Mammary epithelial cell (primary cell): ENCODE measurements at places on chromosomes 3 and 15.

GRCh38 chr15:70382009-70382749 lies 284.5 kb upstream of the TLE3 start:
- no peak for DNase-seq

DNA sequence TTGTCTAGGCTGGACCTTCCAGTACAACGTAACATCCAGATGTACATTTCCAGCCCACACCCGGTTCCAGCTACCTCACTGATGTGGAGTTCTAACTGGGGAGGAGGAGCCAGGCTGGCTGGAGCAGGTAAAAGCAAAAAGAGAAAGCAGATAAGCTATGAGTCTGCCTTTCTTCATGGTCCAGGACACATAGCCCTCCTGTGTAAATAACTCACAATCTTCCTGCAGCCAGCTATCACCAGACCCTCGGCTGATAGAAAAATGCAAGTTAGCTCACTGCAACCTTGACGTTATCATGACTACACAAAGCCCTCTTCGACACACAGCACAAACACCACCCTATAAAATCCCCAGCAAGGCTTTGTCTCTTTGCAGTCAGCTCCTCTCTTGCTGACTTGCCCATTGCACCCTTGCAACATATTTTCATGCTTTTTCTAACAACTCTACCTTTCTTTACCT lies 20.5 kb upstream of the ELP6 start:
- DNase-seq = peak; percentile 16

DNA sequence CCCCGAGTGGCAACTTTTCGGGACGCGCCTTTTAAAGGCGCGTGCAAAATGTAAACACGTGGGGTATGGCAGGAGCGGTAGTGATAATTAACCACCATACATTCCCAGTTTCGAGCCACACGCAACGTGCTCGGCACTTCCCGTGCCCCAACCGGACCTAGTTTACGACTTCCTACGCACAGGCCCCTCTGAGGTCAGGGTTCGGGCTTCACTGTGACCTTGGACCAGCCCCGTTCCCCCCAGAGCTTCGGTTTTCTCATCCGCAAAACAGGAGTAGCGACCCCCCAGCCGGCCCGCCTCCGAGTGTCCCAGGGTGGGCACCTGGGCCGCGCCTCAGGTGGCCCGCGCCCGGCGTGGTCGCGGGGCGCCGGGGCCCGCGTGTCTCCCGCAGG lies 451 bp downstream of the CHCHD4 start:
- DNase-seq = peak; percentile 35

DNA sequence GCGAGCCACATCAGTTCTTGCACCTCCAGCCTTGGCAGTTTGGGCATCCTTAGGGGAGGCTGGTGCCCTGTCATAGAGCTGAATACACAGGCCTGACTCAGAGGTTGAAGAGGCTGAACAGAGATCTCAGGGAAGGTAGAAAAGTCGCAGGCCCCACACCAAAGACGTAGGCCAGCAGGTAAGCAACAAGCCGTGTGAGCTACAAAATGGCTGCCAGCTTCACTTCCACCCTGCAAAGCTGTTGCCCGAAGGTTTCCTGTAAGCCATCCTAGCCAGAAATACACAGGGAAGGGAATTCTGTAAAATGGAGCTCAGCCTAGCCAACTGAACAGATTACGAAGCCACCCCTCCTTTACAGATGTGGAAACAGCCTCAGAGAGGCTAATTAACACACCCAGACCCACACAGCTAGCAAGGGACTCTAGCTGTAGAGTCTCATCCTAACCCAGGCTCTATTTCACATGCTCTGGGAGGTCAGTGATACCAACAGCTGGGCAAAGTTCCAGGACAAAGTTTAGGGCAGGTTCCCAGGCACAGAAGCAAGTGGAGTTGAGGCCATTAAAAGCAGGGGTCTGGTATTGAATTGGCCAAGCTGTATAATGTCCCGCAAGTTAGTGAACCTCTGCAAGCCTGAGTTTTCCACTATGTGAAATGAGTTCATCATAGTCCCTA lies 66.3 kb upstream of the RASGRF1 start:
- DNase-seq = no peak

- DNase-seq = no peak
Measured at GRCh38 chr3:46538803-46539442, 27.2 kb downstream of the LRRC2 start.

DNA sequence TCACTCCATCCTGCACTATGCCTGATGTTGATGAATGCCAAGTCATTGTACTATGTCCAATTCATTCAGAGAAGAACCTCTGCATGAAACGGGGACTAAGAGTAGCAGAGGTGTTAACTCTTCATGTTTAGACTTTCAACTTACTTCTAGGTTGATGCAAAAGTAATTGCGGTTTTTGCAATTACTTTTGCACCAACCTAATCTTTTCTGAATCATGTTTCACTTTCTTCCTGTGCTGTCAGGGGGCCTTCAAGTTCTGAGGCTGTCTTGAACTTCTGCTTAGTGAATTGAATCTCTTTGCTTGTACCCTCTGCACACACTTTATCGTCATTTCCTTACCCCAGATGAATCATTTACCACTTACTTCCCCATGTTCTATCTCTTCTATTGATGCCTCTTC lies 636.2 kb downstream of the NAALADL2 start:
- DNase-seq = no peak

- no peak for DNase-seq
Measured at GRCh38 chr3:157093096-157093495, 66.9 kb downstream of the CCNL1 start.

DNA sequence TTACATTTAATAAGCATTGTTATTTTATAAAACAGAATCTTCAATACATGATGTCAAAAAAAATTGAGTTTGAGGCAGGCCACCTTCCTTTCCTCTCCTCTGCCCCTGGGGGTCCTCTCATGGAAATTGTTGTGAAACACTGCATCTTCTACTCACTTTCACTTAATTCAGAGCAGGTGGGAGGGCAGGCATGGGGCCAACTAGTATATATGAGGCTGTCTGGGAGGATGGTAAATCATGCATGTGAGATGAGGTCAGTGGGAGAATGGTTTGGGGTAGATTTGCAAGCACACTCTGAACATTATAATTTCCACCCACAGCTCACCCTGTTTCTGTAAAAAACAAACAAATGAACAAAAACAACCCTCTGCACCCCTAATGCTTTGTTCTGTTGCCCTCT lies 10.4 kb upstream of the CCDC14 start:
- DNase-seq = no peak

GRCh38 chr3:126419886-126420786 lies 25.4 kb downstream of the CFAP100 start:
- DNase-seq = no peak

DNA sequence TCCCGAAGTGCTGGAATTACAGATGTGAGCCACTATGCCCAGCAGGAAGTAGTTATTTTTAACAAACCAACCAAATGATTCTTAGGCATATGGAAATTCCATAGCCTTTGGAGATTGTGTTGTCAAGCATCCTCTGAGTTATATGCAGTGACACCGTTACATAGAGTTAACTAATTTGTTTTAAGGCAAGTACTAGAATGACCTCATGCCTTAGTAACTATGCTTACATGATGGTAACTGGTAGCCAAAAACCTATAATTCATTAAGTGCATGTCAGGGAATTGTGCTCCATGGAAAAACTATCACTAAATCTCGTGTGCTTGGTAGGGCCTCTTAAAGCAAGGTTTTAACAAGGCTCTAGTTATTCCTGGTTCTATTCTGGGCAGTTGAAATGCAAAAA lies 392.8 kb downstream of the TUSC7 start:
- DNase-seq = no peak

- DNase-seq = no peak
Measured at GRCh38 chr3:114011059-114011797, 45.1 kb downstream of the CCDC191 start.

DNA sequence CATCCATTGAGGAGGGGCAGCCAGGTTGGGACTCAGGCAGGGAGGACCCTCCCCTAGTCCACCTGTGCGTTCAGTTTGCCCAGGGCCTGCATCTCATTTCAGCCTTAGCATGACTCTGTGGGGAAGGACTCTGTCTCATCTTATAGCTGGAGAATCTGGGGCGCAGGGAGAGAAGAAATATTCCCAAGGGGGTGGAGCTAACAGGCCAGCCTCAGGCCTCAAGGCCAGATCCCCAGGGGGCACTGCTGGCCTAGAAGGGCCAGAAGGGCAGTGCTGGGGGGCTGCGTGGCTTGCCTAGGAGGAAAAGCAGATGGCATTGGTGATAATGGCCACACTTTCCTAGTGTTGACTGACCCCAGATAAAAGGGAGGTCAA lies 10.9 kb downstream of the AMOTL2 start:
- no peak for DNase-seq

GRCh38 chr15:79349525-79349924 lies 38.6 kb downstream of the TMED3 start:
- no peak for DNase-seq

- no peak for DNase-seq
Measured at GRCh38 chr3:194485881-194486539, 792 bp downstream of the ATP13A3 start.

DNA sequence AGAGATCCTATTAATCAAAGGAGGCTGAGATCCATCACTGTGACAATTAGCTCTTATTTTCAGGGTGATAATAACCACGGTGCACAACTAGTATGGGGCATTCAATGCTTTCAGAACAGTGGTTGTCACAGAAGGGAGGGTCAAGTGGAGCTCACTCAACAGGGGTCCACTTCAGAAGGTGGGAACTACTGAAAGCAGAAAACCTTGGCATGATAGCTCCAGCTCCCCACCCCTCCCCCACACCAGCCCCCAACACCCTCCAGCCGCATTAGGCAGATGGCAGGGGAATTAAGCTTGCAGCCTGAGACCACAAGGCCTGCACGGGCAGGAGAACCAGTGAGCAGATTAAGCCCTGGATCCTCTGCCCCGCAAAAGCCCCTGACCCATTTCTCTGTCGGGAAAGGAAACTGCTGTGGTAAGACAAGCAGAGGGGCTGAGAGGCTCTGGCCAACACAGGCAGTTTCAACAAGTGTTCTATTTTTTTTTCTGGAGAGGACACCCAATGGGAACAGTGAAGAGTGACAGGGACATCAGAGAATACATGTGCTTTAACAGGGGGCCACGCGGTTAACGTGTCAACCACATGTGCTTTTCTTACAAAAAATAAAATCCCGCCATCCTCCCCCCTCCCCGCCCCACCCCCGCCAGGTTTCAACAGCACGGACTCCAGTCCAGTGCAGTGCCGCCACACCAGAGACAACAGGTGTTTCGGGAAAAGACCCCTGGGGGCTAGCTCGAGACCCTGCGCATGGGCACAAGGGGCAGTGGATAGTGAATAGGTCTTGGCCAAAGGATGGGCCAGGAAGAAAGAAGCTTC lies 997 bp downstream of the FYCO1 start:
- DNase-seq = no peak

DNA sequence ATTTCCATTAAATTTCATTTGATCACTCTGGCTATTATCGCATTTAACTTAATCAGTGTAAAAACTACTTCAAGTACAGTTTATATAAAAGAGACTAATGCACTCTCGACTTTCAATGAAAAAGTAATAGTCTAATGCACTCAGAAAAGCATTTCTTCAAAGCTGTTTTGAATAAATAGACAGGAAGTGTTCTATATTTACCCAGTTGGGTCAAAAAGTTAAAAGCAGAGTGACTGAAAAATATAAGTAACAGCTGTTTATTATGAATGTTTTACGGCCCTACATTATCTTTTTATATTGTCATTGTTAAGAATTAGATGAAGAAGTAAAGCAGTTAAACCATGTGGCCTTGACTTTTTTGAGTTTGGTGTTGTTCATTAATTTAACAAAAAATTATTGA lies 391.8 kb downstream of the ZPLD1 start:
- DNase-seq = no peak

DNA sequence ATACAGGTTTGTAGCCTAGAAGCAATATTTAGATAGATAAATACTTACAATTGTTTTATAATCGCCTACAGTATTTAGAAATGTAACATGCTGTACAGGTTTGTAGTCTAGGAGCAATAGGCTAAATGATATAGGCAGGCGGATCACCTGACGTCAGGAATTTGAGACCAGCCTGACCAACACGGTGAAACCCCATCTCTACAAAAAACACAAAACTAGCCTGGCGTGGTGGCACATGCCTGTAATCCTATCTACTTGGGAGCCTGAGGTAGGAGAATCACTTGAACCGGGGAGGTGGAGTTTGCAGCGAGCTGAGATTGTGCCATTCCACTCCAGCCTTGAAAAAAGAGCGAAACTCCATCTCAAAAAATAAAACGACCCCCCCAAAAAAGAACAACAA lies 375.2 kb upstream of the EPHA3 start:
- no peak for DNase-seq

DNA sequence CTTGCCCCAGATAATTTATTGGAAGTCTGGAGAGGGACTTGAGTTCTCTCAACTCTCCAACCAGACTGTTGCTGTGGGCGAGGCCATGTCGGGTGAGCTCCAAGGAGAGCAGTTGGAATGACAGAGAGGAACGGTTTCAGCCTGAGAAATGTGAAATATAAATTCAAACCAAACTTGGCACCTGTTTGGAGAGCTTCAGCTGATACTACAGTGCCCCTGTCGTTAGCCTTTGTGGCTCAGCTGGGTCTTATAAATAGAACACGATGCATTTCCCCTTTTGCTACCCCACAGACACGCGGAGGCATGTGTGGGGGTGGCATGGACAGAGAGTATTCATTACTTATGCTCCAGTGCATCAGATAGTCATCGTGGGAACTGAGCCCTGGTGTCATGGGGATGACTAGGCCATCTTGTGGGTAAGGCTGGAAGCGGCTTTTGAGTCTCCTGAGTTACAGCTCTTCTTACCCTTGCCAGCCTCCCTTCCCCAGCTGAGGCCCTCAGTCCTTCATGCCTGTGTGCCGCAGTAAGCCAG lies 15.6 kb downstream of the SMAD3 start:
- DNase-seq = peak; percentile 80

GRCh38 chr3:12960497-12960896 lies 112.7 kb downstream of the IQSEC1 start:
- no peak for DNase-seq

- DNase-seq = no peak
Measured at GRCh38 chr3:8278448-8278847, 223.2 kb upstream of the LMCD1 start.

DNA sequence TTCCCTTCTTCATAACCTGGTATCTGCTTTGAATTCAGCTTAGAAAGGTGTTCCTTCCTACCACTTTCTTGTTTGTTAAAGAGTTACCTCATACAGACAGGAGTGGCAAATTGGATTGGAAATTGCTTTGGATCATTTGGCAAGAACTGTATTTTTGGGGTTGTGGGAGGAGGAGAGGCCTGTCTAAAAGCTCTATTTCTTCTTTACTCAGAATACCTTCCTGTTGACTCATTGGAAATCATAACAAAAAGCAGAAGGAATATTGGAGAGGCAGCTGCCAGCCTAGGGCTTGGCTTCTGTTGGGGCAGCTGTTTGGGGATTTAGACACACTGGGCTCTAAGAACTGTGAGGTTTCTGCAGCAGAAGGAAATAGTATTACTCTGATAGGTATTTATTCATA lies 14.2 kb downstream of the IQGAP1 start:
- DNase-seq = peak; percentile 80

DNA sequence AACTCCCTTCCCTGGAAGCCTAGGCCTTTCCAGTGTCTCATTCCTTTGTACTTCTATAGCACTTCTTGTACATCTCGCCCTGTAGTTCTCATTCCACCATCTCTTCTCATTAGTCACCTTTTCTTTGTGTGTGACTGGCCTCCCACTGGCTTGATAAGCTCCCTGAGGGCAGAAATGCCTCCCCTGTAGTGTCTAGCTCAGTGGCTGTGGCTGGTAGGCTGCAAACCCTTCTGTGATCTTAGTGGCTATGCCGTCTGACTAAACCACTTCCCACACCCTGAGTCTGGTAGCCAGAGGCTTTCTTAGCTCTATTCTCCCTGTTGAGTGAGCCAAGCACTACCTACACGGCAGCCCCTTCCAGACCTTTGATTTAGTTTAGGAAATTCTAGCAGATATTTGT lies 24.4 kb upstream of the TNFAIP8L3 start:
- DNase-seq = peak; percentile 34
